ENCODE measurements at places on chromosomes 3 and 15. TPM values are rescaled to one million over a fixed set of nuclear protein-coding genes. Genes with fewer than 3 reads are reported as not detected.

DNA sequence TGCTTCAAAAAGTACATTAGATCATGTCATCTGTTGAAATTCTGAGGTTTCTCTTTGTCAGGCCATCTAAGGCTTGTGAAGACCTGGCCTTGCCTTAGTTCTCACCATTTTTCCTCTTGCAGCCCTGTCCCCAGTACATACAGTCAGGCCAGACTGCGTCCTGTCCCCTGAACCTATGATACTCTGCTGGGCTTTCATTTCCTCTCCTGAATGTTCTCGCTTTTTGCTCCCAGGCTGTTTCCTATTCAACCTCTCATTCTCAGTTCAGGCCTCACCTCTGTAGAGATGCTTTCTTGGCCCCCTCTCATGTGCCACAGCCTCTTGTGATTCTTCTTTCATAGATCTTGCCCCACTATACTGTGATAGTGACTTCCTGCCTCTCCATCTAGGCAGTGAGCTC is 648.8 kb upstream of the KCNMB2 start:
- DNase-seq, result no peak

DNA sequence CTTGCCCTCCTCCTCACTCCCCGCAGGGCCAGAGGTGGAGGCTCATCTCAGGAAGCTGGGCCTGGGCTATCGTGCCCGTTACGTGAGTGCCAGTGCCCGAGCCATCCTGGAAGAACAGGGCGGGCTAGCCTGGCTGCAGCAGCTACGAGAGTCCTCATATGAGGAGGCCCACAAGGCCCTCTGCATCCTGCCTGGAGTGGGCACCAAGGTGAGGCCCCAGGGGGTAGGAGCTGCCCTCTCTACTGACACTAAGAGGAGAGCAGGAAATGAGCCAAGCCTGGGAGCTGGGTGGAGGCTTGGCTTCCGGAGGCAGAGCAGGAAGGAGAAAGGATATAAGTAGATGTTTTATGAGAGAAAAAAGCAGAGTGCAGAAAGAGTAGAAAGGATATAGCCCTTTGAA is 4.9 kb downstream of the OGG1 start:
- no peak for DNase-seq

- DNase-seq, result no peak
These were observed 1136.7 kb downstream of the TUSC7 start for GRCh38 chr3:117846238-117846637.

DNA sequence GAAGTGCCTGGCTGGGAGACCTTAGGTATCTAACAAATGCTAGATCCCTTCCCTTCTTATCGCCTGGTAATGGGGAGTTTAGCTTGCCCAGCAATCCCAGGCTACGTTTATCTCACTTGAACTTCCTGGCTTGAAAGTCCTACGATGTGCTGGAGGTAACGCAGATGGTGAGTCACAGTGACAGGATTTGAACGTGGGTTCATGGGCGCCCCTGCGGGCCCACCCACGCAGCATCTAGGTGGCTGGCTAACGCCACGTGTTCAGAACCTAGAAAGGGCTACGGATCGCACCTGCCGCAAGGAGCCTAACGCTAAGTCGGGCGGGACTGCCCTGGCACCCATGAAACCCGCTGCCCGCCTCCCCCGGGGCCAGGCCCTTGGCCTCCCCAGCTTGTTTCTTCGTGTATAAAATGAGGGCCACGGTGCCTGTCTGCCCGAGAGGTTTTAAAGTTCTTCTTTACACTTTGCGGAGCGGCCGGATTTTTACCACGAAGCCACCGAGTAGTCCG is 600 bp upstream of the USP3 start:
- DNase-seq, result no peak

MEGF11 gene
- not detected for total RNA-seq

RBP2 gene
- total RNA-seq, result 3.1 TPM
